ENCODE measurements at places on chromosomes 4 and X.
A peak's percentile ranks its signal among the peaks of the same experiment; 100 is the strongest.

DNA sequence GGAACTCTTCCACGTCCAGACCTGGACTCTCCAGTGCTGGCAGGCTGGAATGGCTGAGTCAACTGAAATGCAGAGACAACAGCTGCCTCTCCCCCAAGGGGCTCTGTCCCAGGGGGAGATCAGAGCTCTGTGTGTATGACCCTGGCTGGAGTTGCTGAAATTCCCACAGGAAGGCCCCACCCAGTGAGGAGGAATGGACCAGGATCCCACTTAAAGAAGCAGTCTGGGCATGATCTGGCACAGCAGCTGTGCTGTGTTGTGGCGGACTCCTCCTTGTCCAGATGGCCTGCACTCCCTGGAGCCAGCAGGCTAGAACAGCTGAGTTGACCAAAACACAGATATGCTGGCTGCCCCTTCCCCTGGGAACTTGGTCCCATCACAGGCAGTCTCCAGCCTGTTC is 25.4 kb downstream of the C4orf17 start:
- peak; percentile 7 for DNase-seq

- no peak for DNase-seq
Observed at GRCh38 chr4:125070861-125071260, 243.9 kb upstream of the FAT4 start.

- no peak for DNase-seq
Observed at GRCh38 chr4:53847965-53848364, 216.4 kb downstream of the CHIC2 start.

DNA sequence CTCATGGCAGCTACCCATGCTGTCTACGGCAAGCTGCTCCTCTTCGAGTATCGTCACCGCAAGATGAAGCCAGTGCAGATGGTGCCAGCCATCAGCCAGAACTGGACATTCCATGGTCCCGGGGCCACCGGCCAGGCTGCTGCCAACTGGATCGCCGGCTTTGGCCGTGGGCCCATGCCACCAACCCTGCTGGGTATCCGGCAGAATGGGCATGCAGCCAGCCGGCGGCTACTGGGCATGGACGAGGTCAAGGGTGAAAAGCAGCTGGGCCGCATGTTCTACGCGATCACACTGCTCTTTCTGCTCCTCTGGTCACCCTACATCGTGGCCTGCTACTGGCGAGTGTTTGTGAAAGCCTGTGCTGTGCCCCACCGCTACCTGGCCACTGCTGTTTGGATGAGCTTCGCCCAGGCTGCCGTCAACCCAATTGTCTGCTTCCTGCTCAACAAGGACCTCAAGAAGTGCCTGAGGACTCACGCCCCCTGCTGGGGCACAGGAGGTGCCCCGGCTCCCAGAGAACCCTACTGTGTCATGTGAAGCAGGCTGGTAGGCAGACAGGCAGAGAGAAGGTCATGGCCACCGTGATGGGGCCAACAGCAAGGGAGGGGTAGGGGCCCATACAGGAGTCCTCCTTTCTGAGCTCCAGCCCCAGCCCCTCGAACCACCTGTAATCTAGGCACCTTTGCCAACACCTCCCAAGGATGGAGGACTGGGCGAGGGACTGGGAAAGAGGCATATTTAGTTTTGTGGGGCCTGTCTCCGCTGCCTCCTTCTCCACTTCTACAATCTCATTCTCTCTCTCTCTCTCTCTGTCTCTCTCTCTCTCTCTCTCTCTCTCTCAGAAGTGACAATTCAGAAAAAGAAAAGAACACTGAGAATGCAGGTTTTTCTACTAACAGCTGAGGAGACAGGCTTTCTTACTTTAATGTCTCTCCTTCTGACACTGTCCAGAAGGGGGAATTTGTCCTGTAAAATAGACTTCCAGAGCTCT is 4.7 kb upstream of the TSPYL2 start:
- no peak for DNase-seq

- no peak for DNase-seq
Observed at GRCh38 chr4:183909801-183910200, 4.7 kb downstream of the STOX2 start.

DNA sequence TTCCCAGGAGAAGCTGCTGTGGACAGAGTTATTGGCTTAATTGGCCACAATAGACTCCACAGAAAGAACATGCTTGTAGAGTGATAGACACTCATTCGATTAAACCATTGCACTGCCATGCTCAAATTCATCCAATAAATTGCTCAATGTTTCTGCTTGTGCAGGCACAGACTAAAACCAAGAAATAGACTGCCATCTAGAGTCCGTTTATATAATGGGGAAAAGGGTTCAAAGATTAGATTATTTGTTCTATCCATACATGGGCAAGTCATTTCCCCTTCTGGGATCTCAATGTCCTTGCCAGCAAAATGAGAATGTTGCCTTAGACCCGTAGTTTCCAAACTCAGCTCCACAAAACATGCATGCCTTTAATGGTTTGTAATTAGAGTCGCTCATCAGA is 8.7 kb downstream of the SMIM10 start:
- DNase-seq, result peak; percentile 13

- DNase-seq, result no peak
Observed at GRCh38 chr4:57943682-57944081, 833.5 kb upstream of the IGFBP7 start.

DNA sequence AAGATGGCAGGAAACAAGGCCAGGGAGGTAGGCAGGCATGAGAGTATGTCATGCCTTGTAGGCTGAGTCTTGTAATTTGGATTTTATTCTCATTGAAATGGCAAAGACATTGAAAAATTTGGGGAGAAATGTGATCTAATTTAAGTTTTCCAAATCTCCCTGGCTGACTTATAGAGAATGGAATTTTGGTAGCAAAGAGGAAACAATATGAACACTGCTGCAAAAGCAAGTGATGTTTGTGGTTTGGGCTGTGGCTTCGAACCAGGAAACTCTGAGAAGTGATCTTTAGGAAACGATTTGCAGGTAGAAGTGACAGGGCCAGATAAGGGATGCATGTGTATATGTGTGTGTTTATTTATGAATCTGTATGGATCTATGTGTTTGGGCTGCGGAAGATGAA is 35.6 kb downstream of the ARSJ start:
- DNase-seq, result no peak

GRCh38 chr4:45033676-45034419 is 307.5 kb upstream of the GNPDA2 start:
- DNase-seq, result no peak

- no peak for DNase-seq
Observed at GRCh38 chr4:168888715-168889215, 121.3 kb downstream of the CBR4 start.

DNA sequence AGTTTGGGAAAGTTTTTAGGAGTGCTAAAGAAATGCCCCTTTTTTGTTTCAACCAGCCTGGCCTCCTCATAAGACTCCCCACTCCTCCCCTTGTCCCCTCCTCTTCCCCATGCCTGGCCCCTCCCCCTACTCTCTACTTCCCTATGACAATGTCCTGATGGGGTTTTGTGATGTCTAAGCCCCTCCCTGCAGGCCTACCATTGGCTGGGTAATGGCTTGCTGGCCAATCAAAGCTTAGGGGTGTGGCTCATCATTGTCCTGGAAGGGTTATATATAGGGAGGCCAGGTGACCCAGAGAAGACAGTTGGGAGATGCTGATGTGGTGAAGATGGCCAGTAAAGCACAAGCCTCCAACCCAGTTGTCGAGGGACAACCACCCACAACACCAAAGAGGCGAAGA is 48.2 kb upstream of the PASD1 start:
- DNase-seq, result no peak

DNA sequence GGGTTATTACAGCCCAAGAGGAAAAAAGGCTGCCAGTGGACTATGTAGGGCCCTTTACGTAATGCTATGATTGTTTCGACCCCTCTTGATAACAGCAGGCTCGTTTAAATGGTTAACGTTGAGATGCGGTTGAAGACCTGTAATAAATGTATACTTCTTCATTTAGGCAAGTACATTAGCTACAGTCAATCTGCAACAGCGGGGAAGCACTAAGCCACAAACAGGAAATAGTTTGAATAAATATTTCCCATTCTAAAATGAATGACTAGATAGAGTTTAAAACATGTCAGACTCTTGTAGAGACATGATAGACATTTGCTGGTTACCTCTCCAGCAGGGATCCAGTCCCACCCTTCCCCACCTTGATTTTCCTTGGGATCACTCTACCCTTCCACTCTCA is 38.1 kb upstream of the STIM2 start:
- no peak for DNase-seq

GRCh38 chr4:154741131-154741665 is 2.6 kb upstream of the LRAT start:
- DNase-seq, result peak; percentile 1

All from muscle of arm (tissue), 14 donors.